Breast epithelium (tissue), 4 donors: ENCODE measurements at places on chromosomes 16 and 17. TPM values are rescaled to one million over a fixed set of nuclear protein-coding genes. Genes with fewer than 3 reads are reported as not detected.

DNA sequence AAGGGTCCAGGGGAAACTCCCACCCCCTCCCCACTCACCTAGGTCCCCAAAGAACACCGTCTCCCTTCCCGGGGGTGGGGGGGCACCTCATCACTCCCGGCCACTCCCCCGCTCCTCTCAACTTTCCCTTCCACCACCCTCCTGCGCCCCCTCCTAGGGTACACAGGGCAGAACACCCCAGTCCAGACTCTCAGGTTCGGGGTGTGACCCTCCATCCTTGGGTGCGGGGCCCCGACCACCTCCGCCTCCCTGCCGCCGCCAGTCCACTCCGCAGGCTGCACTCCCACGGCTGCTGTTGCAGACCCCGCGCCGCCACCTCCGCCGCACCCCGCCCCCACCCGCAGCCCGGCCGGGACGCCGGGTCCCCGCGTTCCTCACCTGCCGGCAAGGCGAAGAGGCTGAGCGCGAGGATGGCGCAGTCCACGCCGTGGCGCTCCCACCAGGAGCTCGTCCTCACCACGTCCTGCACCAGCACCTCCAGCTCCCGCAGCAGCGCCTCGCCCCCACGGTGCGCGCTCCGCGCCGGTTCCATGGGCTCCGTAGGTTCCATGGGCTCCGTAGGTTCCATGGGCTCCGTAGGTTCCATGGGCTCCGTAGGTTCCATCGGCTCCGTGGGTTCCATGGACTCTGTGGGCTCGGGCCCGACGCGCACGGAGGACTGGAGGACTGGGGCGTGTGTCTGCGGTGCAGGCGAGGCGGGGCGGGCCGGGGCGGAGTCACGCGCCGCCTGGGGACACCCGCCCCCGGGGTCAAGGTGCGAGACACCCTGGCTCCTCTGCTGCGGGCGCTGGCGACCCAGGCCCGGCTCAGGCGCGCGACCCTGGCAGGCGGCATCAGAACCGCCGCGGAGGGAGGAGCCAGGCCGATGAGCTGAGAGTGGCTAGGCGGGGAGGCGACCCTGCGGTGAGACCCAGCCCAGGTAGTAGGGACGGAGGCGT is at the start of gene FADS6:
Gene FADS6 (minus strand): TSS at position 660 of the 938 bp plus-strand sequence. CDS start 38 bp downstream, at position 622.
- DNase-seq: no peak

DNA sequence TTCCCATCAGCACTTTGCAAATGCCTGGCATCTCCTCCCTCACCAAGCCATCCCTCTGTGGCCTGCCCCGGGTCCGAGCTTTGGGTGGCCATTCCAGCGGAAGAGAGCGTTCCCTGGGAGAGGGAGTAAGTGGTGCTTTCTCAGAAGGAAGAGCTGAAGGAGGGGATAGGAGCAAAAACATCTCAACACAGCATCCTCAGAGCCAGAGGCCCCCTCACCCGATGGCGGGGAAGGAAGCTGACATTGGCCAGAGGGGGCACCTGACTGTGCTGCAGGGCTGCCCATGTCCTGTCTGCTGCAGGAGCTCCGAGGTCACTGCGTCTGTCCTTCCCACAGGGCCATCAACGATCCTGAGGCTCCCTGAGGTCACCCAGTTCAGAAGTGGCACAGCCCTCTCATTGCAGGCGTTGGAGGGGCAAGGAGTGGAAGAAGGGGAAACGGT is 427 bp upstream of the TLCD3B start:
- no peak for DNase-seq

- no peak for DNase-seq
These were observed 681.4 kb downstream of the CDH11 start for GRCh38 chr16:64440421-64440831.

DNA sequence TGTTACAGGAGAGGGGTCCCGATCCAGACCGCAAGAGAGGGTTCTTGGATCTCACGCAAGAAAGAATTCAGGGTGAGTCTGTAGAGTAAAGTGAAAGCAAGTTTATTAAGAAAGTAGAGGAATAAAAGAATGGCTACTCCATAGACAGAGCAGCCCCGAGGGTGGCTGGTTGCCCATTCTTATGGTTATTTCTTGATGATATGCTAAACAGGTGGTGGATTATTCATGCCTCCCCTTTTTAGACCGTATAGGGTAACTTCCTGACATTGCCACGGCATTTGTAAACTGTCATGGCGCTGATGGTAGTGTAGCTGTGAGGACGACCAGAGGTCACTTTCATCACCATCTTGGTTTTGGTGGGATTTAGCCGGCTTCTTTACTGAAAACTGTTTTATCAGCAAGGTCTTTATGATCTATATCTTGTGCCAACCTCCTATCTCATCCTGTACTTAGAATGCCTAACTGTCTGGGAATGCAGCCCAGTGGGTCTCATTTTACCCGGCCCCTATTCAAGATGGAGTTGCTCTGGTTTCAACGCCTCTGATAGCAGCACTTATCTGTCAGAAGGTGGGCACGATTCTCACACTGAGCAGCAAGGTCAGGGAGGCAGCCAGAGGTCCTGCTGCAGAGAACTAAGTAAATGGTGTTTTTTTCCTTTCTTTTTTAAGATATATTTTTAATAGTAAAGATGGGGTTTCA is 26.5 kb upstream of the XYLT2 start:
- no peak for DNase-seq

DNA sequence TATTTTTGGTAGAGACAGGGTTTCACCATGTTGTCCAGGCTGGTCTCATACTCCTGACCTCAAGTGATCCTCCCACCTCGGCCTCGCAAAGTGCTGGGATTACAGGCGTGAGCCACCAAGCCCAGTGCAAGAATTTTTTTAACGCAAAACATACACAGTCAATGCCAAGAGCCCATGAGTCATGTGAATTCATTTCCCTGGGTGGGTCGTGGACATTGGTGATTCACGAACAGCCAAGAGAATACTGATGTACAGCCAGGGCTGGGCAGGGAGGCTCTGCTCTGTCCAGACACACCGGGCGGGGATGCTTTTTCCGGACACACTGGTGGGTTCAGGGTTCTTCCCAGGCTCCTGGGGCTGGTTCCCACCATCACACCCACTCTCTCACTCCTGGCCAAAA is 17.7 kb downstream of the SLC38A8 start:
- no peak for DNase-seq

DNA sequence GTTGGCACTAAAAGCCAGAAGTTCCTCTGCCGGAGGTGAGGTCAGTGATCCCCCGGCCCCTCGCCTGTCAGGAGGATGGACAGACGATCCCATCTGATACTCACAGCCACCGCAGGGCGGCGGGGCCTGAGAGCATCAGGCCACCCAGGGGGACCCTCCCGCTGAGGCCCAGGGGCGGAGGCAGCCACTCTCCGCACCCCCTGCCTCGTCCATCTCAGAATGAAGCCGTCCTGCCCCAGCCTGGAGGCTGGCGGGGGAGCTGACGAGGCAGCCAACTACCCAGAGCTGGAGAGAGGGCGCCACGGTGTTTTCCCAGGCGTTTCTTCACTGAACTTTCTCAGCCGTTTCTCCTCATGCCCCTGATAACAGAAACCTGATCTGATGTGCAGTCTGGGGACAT is 22.6 kb downstream of the TPSD1 start:
- no peak for DNase-seq

DNA sequence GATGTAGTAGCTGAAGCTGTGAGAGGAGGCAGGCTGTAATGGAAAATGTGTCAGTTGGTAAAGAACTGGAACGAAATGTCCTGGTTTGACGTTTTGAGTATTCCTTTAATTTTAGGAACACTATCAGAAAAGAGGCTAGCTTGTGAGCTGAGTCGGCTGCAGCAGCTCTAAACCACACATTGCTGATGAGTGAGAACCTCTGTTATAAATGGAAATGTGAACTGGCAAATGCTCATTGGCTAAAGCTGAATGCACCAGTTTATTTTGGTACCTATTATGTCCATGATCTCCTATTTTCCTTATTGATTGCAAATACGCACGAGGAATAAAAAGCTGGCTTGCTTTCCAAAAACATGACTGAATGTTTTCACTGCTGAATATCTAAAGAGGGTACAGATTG is 11.0 kb upstream of the WIPI1 start:
- DNase-seq: no peak

GRCh38 chr16:29899516-29900101 is at the start of gene SEZ6L2:
SEZ6L2 (minus strand) TSS chr16:29899550; CDS start chr16:29899019, 531 bp downstream.
- peak; percentile 83 for DNase-seq

The RAC3 gene
- 16.1 TPM for total RNA-seq

The TMEM100 gene
- total RNA-seq: 20.3 TPM

The NLRC3 gene
- 0.64 TPM for total RNA-seq

The ZSCAN10 gene
- not detected for total RNA-seq
